ENCODE measurements at places on chromosomes 11 and 22.

GRCh38 chr11:128453444-128454336, 133.7 kb downstream of the ETS1 start:
- DNase-seq, result no peak

- DNase-seq, result no peak
These were observed 11.1 kb upstream of the MICAL2 start for GRCh38 chr11:12099132-12099873.

DNA sequence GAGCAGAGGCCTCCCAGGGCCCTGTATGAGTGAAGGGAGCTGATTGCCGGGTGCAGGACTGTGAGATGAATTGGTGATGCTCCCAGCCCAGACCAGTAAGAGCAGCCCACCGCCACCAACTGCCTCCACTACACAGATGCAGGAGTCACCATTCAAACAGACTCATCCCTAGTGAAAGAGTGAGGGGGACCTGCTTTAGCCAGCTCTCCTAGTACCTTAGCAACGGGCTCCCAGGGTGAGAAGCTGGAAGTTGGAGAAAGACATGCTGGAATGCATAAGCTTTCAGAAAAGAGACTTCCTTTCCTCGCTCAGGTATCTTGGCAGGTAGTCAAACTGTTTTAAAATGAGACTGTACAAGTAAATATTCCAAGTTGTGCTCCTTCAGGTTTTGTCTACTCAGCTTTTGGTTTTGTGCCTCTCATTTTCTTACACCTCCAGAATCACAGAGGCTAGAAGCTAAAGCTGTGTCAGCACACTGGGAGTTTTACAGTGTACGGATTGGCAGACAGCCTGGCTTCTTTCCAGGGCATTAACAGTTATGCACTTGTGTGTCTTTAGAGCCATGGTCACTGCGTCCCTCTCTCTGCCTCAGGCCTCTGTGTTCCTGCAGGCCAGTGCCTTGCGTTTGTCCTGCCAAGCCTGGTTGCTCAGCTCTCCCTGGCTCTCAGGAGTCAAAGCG, 146.2 kb downstream of the ATXN10 start:
- no peak for DNase-seq

GRCh38 chr11:35135222-35135621, 3.7 kb upstream of the CD44 start:
- DNase-seq, result no peak

- no peak for DNase-seq
These were observed 15.3 kb downstream of the C11orf54 start for GRCh38 chr11:93756748-93757147.

GRCh38 chr11:30789270-30789669, 203.1 kb upstream of the MPPED2 start:
- no peak for DNase-seq

GRCh38 chr11:27293515-27294417, 69.2 kb downstream of the CCDC34 start:
- no peak for DNase-seq

GRCh38 chr22:48106215-48106614, 1343.8 kb downstream of the TBC1D22A start:
- DNase-seq, result no peak

- no peak for DNase-seq
These were observed 4.5 kb downstream of the OR9Q2 start for GRCh38 chr11:58193391-58193790.
